ENCODE measurements at places on chromosomes 2 and 18.

DNA sequence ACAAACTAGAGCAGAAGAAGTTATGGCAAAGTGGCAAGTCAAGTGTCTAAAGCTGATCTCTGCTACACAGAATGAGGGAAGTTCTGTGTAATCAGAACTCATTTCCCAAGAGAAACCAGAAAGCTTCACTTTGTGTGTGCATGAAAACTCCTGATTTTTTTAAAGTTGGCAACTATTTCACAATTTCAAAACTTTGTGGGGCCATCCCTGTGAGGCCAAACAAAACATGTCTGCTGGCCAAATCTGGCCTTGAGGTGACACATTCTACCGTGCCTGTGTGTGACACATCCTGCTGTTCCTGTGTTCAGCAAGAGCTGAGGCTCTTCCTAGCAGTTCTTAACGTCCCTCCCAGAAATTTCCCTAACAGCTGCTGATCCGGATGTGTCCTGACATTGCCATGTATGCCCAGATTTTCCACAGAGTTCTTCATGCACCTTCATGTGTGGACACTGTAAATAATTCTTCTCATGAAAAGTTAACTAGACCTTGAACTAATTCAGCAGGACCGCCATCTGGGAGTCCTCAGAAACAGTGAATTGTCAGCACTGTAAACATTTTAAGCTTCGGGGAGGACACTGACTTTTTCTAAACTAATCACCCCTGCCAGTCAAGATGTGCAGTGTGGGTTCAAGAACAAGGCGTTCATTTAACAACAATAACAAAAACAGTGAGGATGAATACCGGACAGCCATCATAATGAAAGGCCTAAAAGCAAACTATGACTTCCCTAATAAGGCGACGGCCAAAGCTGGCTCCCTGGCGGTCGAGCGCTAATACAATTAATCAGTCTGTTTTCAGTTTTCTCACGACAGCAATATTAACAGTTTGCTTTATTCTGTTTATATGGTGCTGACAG, 99.0 kb downstream of the PLEKHM3 start:
- DNase-seq = peak; percentile 81

- no peak for DNase-seq
These were observed 84.0 kb downstream of the MYL12B start for GRCh38 chr18:3345885-3346284.

GRCh38 chr2:220855296-220855695, 716.8 kb downstream of the EPHA4 start:
- DNase-seq = no peak

GRCh38 chr2:186201371-186201770, 284.7 kb upstream of the ZC3H15 start:
- no peak for DNase-seq

GRCh38 chr2:237696461-237696860, 69.1 kb downstream of the LRRFIP1 start:
- DNase-seq = no peak

DNA sequence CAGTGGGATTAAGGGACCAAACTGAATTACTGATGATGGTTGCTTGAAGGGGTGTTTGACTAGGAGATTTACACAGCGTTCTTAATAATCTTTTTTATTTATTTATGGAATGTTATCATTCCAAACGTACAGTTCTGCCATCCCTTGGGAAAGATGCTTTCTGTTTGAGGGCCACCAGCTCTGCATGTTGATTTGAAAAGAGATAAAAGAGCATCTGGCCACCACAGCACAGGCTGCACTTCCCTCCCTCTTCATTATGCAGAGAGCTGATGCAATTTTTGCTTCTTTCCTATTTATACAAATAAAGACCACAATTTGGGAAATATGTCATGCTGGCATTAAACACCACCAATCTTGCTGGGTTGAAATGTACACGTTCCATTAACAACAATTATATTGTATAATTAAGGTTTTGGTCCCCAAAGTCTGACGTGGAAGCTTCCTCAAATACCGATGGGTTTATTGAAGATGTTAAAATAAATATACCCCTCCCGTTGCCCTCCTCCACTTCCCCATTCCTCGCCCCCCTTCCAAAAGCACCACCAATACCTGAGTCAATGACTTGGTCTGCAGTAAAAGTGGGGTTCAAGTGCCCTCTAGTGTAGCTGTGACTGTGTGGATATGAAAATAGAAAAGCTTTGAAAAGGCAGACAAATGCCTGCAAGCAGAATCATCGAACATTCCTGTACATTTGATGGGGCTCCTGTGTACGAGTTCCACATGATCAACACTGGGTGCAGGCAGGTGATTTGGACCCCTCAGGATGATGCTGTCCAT, 211.9 kb downstream of the HRH4 start:
- DNase-seq = no peak

DNA sequence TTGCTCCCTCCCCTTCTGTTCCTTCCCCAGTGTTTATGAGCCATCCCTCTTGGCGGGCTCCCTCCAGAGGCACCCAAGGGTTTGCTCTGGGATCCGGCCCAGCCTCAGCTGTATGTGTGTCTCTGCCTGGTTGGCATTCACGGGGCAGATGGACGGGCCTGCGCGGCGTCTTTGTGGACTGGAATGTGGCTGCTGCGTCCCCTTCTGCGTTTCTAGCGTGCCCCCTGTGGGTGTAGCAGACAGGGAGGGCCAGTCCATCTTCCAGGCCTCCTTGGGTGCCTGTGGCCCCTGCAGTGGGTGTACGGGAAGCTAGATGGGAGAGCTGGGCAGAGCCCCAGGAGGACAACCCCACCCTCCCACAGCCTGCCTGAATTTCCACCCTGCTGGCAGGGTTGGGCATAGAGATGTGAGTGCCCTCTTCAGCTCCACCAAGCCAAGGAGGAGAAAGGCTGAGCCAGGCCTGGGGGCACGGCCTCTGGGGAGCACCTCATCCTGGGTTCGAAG, 15.7 kb downstream of the GPC1 start:
- peak; percentile 75 for DNase-seq

GRCh38 chr2:18267501-18267900, 293.0 kb downstream of the RDH14 start:
- no peak for DNase-seq

GRCh38 chr2:240210198-240210965, 69.9 kb upstream of the OTOS start:
- DNase-seq = peak; percentile 61

DNA sequence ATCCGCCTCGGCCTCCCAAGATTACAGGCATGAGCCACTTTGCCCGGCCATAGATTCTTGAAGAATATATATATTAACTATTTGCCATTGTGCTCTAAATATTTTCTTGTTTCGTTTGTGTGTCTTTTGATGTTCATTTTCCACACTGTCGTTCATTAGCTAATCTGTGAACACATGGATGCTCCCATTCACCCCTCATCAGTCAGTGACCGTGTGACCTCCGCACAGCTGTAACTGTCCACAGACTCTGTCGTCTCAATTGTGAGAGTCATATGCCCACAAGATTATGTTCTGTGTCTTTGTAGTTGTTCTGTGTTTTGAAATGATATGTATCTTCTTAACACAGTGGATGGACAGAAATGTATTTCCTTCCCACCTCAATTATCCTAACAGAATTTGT, 29.6 kb downstream of the RAMP1 start:
- DNase-seq = peak; percentile 37
